ENCODE measurements at places on chromosomes 2 and 18.
A peak's percentile ranks its signal among the peaks of the same experiment; 100 is the strongest.

GRCh38 chr2:133484106-133484505, 84.2 kb downstream of the NCKAP5 start:
- DNase-seq: no peak

- no peak for DNase-seq
These were observed 156.4 kb upstream of the SH3BP4 start for GRCh38 chr2:234795272-234795920.

- no peak for DNase-seq
These were observed 259.5 kb downstream of the SP3 start for GRCh38 chr2:173705656-173706055.

- peak; percentile 42 for DNase-seq
These were observed 55.4 kb upstream of the GLI2 start for GRCh38 chr2:120680136-120680761.

DNA sequence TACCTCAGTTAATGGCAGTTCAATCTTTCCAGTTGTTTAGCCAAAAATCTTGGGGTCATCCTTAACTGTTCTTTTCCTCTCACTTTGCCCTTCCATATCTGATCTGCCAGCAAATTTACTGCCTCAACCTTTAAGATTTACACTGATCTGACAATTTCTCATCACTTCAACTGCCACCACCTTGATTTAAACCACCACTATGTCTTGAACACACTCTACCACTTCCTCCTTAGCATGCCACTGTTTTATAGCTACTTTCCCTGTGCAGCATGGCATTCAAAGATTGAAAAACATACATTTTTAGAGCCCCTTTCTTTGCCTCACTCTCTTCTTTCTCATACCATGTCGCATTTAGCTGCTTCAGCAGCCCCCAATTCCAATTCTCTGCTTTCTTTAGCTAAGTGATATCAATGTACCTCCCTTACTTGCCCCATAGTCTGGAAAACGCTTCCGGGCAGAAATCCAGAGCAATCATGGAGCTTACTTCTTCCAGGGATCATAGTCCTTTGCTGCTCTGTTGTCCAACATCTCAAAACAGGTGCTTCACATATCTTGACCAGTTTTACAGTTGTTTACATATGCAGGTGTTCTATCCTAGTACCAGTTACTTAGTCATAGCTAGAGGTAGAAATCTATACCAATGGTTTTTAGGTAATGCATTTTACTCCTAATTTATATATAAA, 10.9 kb downstream of the PGAP1 start:
- no peak for DNase-seq

DNA sequence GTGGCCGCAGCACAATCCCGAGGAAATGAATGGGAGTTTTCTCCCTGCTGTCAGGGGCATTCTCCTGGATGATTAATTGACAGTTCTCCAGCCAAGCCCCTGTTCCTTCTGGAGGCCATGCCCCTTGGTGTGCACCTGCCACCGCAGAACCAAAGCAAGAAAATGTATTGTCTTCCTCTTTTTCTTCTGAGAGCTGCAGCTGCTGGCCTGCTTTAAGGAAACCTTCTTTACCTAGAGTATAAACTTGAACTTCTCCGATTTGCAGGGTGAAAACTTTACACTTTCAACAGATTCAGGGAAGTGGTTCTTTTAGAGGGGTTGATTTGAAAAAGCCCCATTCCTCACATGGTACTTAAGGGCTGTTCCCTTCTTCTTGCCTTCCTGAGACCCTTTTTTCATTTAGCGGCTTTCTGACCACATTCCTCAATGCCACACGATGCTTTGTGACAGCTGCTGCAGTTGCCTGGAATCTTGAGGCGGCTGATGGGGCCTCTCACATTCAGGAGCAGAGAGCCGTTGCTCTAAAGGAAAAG, 402.8 kb downstream of the TXNL1 start:
- no peak for DNase-seq

- no peak for DNase-seq
These were observed 304.7 kb downstream of the TCF4 start for GRCh38 chr18:55283309-55283708.

DNA sequence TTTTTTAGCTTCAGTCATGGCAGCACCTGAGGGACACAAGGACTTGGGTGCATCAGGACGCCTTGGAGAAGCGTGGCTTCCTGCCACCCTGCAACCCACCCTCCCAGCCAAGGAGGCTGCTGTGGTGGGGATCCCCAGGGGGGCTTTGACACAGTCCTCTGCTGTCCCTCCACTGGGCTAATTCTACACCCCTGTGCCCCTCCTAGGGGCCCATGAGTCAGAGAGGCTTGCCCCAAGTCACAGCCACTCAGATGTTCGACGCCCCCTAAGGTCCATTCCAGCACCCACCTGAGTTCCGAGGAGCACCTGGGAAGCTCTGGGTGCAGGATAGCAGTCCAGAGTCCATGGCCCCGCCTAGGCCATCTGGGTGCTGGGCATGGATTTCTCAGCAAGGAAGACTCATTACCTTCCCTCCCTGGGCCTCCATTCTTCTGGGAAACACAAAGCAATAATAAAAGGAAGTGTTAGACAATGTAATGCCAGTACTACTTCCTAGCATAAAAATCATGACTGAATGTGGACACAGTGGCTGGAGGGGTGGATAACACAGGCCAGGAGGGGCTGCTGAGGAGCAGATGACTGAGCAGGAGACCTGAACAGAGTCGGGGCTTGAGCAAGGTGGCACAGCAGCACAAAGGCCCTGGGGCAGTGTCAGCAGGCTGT, 3.7 kb downstream of the ALPG start:
- no peak for DNase-seq

GRCh38 chr2:164826293-164827243, 15.1 kb downstream of the COBLL1 start:
- no peak for DNase-seq

DNA sequence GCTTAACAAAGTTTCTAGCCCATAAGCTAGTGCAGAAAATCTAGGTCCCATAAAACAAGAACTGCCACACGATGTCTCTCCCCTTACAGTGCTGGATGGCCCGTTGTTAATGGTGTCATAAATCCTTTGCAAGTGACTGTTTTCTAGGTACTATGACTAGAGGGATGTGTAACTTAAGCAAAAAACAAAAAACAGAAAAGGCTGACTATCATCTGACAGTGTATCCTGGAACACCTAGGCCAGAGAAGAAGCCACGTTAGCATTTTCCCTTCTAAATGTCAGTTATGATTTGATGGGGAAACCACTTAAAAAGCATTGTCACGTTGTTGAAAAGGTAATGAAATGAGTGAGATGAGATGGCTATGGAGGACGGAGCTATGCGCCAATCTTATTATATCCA, 2.4 kb downstream of the CASP8 start:
- DNase-seq: no peak

DNA sequence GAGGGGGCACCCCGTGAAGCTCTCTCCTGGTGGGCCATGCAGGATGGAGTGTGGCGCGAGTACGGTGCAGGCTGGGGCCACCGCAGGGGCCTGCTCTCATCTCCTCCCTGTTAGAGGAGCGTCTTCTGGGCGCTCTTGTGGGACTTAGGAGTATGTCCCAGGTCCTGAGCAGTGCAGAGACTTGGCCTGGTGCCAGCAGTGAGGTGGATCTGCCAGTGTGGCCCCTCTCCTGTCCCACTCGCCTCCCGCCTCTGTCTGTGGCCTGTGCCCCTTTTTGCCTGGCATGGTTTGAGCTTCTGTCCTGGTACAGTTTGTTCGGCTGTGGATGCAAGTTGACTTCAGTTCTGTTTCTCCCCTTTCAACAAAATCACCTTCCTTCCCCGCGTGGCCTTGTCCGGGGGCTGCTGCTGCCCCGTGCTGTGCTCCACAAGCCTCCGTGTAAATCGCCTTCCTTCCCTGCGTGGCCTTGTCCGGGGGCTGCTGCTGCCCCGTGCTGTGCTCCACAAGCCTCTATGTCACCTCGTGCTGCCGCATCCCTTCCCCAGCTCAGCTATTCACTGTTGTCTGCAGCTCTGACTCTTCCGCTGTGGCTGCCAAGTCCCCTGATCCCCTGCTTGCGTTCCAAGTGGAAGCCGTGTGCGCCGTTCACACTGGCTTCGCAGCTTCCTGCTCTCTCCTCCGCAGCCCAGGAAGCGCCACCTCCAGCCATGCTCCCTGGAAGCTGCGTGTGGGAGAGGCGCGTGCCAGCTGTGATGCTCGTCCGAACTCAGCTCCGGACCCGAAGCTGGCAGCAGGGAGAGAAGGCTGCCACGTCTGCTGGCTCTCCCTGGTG, 13.7 kb downstream of the LDLRAD4 start:
- no peak for DNase-seq

- no peak for DNase-seq
These were observed 21.1 kb upstream of the TMEM163 start for GRCh38 chr2:134739879-134740301.

DNA sequence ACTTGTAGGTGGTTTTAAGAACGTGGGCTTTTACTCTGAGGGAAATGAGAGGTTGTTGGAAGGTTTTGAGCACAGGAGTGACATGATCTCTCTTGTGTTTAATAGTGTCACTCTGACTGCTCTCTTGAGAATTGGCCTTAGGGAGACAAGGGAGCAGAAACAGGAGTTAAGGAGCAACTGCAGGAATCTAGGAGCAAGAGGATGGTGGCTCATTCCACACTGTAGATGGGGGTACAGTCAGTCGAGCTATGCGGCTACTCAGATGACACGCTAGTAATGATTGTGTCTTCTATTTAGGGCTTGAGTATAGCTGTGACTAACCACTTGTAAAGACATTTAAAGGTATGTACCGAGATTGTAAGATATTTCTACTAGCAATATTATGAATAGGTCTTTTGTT, 87.4 kb downstream of the RPRM start:
- no peak for DNase-seq

DNA sequence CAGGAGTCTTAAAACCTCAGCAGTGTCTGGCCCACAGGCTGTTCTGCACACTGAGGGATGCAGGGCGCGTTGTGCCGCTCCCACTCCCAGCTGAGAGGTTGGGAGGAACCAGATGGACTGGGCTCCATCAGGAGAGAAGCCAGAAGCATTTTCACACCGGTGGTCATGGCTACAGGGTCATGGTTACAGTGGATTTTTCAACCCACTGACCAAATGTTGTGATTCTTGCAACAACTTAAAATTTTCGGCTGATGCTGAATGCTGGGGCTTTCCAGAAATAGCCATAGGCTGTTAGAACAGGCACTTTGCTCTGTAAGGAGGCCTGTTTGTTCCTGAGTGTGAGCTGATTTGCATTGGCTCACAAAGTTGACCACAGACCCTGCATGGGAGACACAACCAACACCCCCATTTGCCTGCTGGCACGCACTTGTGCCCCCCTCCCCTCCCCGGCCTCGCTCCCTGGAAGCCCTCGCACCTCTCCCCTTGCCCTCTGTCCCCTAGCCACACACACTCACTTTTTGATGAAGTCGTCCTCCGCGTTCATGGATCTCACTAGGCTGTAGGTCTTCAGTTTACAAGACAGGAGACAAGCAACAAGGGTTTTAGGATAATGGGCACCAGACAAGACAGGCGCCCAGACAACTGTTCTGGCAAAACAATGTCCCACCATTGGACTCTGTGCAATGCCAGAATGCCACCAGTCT, 3.4 kb downstream of the LPIN1 start:
- DNase-seq: peak; percentile 70

- no peak for DNase-seq
These were observed 860.4 kb upstream of the CRIM1 start for GRCh38 chr2:35495182-35495581.

DNA sequence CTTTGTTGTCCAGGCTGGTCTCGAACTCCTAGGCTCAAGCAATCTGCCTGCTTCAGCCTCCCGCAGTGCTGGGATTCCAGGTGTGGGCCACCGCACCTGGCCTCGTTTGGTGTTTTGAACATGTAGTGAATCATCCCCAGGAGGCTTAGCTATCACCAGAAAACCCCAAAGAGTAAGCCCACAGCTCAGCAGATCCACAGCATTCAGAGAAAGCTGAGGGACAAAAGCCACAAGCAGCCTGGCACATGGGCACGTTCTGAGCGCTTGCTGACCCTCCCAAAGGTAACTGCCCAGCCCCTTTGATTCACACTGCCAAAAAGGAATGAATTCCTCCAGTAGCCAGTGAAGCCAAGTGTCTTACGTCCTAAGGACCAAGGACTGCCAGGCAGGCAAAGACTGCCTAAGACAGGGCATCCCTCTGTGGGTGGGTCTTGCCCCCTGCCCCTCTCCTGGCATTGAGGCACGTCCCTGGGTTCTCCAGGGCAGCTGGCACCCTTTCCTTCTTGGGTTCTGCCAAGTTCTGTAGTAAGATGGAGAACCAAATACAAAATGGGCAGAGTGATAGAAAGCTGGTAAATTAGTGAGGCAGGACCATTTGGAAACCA, 31.7 kb downstream of the MBP start:
- DNase-seq: no peak

- no peak for DNase-seq
These were observed 20.9 kb downstream of the TSN start for GRCh38 chr2:121776361-121776760.
